ENCODE measurements at places on chromosomes 2 and 18.

DNA sequence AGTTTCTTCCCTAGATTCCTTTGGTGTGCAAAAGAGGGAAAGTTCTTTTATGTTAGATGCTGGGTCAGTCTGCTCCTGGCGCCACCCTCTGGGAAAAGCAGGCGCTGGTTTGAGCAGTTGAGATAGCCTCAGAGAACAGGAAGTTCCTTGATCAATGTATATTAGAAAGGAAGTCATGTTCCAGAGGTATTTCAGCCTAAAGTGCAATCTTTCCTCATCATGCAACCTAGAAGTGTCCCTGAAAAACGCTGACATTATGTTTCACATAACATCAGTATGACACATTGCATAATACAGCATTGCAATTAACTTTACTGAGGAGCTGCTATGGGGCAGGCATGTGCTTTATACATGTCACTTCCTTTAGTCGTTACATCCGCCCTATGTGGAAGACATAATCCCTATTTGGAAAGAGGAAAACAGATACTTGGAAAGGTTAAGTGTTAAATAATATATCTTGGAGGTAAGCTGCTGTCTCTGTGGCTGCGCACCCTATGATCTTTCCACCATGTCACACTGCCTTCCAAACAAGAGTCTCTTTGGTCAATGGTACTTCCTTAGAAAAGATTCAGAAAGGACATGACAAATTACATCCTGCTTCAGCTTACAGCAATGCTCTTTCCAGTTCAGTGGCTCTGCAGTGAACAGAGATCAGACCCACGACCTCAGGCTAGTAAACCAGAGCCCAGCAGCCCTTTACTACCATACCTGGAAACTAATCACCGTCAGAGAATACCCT, 369.7 kb downstream of the RAD51AP2 start:
- no peak for DNase-seq

- no peak for DNase-seq
Observed at GRCh38 chr18:13054336-13054735, 63.2 kb downstream of the CEP192 start.

DNA sequence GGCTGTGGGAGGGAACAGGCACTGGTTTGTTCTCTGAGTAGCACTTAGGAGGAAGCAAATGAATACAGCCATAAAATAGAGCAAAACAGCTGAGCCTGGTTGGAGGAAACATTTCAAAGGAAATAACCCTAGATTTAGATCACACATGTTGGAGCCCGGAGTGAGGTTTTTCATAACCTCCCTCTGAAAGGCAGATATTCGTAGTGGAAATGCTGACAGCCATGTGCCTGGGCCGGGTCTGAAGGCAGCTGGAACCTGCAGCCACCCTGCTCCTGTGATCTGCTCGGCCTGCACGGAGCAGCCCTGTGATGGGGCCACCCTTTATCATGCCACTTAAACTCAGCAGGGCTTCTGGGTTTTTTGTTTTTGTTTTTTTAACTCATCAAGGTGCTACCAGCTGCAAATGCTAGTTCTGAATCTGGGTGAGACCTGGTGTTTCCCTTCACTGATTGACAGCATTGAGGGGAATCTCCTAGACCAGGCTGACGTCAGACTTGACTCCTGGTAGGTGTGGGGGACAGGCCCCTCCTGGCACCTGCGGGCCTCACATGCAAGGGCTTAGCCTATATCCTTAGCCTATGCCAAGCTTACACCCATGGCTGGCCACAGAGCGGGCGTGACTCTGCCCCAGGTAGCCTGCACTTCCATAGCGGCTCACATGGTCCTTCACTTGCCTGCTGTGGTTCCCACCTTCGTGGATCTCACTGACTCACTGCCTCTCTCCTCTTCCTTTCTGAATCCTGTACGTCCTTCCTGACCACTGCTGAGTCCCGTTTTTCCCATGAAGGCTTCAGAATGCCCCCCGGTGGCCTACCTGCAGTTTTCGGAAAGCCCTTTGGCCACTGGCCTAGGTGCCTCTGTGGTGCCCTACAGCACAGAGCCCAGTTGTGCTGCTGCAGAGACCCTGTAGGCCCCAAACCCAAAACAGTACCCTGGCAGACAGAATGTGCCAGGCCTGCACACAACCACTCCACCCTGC, 217.3 kb downstream of the SEPTIN10 start:
- no peak for DNase-seq

GRCh38 chr2:189951791-189952535, 110.6 kb downstream of the MSTN start:
- DNase-seq = no peak

DNA sequence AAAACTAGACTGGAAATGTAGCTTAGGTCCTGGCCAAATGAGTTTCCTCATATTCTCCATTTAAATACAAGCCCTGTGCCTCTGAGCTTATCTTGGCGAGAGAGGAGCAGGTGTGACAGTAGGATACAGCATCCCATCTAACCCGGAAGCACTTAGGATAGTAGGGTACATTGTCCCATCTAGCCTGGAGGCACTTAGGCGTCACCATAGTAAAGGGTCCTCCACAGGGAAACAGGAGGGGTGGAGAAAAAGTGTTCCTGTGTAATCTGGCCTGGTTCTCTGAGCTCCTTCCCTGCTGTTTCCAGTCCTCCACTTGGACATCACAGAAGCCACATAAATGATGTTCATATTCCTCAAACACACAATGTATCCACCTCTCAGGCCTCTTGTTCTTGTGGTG, 301.4 kb downstream of the GALR1 start:
- DNase-seq = no peak

DNA sequence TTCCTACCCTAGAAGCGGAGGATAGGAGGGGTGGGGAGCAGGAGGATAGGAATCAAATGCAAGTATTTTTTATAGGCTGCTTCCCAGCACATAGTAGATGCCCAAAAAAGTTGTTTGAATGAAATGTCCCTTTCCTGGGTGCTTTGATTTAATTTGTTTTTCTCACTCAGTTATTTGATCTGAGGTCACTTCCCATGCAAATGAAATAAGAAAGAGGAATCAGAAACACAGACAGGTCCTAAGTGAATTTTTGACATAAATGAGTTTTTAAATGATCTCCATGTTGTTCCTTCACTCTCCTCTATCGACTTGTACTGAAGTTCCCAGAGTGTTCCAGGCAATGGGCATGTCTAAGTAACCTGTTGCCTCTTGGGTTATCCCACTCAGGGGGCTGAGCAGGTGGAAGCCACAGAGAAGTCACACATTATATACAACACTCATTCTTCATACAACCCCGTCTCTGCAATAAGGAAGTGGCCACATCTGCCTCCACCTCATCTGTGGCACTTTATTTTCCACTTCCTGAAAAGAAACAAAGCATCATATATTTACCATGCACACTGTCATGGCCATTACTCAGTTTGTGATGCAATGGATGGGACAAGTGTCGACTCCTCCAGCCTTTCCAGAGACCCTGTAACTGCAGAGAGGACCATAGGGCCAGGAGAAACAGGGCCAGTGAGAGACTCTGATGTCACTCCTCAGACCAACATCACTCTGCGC, 81.9 kb upstream of the ZNF397 start:
- DNase-seq = no peak

- no peak for DNase-seq
Observed at GRCh38 chr2:172599947-172600346, 44.1 kb downstream of the PDK1 start.

DNA sequence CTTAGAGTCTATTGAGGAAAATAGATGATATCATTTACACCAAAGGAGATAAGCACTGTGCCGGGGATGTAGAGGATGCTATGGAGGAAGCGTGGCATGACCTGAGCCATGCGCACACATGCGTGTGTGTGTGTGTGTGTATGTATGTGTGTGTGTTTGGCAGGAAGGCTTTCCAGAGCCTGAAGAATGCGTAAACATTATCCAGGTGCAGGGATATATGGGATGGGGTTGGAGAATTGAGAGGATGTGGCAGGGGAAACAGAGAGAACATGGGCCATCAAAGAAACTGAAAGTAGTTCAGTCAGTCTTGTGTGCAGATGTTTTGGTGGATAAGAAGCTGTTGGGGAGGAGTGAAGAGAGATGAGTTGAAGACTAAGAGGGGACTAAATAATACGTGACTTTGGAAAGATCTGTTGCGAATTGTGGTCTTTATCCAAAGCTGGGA, 9.3 kb upstream of the STAT1 start:
- DNase-seq = no peak

DNA sequence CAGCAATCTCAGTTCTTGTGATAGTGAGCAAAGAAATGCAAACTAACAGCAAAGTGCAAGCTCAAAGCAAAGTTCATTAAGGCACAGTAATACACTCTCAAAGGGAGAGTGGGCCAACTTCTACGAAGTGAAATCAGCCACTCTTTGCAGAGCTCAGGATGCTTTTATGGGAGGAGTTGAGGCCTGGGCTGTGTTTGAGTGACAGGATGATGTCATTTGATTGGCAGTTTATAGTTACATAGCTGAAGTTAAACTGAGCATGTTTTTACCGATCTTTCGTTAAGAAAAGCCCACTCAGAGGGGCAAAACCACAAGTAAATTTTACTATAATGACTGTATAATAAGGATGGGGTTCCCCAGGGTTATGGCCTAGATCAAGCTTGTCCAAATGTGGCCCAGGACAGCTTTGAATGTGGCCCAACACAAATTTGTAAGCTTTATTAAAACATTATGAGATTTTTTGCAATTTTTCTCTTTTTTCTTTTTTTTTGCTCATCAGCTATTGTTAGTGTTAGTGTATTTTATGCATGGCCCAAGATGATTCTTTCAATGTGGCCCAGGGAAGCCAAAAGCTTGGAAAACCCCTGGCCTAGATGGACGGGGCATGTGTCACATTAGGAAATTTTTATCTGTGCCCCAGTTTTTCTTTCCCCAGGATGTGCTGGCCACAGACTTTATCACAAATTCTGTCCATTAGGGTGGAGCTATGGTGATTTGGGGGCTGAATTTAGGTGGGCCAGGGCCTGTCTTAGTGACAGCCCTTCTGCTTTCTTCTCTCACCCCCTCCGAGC, 8.3 kb upstream of the DNAH7 start:
- DNase-seq = no peak

DNA sequence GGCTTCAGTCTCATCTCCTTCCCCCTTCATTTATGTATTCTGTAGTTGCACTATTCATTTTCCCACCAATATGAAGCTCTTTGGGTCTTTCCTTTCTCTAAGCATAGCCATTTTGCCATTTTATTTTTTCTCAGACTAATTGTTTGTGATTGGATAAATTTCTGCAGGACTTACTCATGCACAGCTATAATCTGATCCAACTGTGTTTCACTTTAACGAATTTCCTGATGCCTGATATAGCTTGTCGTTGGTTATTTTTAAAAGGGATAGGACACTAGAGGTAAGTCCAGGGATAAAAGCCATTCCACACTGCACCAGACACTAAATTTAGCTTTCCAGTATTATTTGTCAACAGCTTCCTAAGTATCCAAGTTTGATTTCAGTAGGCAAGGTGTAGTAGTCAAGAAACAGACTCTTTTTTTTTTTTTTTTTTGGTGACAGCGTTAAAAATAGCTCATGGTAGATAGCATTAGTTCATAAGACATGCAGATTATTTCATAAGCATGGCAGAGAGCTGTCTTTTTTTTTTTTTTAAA, 17.4 kb downstream of the ASB18 start:
- no peak for DNase-seq

- DNase-seq = peak; percentile 94
Observed at GRCh38 chr2:48248251-48248933, 281.6 kb upstream of the STON1 start.

DNA sequence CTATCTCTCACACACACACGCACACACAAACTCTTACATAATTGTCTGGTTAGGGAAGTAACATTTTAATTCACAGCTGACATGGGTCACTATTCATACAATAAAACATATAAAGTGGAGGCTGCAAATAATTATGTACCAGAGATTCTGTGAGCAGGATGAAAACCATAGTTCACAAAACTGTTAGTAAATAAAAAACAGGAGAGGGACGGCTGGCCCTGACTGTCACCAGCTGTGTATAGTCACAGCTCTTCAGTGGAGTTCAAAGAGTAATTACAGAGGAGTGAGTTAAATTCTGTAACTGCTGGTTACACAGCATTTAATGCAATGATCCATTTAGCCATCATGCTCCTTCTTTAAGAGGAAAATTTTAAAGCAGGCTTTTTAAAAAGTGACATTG, 76.9 kb downstream of the NRXN1 start:
- no peak for DNase-seq

DNA sequence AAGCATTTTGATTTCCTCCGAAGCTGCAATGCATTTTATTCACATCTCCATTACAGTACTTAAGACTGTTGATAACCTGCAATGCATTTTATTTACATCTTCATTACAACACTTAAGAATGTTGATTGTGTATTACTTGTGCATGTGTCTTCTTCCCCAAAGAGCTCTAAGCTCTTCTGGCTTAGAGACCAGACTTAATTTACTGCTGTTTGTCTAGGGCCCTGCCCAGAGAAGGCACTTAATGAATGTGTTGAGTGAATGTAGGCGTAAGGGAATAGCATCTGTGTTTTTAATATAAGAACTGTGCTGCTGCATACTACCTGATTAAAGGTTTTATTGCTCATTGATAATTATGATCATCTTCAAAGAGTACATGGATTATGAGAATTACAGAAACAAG, 295.6 kb downstream of the ZNF385B start:
- DNase-seq = no peak

DNA sequence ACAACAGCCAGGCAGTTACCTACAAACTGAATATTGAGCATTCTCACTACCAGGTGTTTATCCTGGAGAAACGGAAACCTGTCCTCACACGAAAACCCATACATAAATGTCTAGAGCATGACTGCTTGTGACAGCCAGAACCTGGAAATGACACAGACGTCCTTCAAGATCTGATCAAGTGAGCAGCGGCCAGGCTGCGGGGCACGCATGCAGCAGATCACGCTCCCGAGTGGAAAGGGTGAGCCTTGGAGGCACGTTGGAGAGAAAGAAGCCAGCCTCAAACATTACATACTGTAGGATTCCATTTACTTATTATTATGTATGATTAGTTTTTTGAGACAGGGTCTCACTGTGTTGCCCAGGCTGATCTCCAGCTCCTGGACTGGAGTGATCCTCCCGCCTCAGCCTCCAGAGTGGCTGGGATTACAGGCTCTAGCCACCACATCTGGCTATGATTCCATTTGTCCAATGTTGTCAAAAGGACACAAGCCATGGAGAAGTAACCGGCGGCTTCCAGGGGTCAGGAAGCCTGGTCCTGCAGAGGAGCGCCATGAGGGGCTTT, 22.9 kb upstream of the STK25 start:
- no peak for DNase-seq

GRCh38 chr2:5064687-5065086, 627.5 kb upstream of the SOX11 start:
- no peak for DNase-seq

GRCh38 chr2:187842978-187843847, 289.0 kb upstream of the TFPI start:
- DNase-seq = peak; percentile 78

GRCh38 chr2:215949991-215950404, 63.4 kb downstream of the MREG start:
- DNase-seq = peak; percentile 67

DNA sequence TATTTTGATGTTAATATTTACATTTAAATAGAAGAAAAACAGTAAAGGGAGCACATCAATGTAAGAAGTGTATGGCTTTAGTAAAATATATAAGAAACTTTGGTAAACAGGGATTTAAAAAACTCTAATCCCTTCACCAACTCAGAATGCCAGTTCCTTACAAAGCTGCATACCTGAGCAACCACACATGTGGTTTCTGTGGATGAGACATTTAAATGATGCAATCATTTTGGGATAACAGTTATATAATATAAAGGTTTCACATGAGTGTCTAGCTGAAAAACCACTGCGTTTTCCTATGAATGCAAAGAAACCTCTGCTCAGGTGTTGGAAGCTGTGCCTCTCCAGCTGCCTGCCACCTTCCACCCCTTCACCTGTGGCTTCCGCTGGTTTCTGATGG, 209.1 kb upstream of the REV1 start:
- peak; percentile 70 for DNase-seq

All from IMR-90 (cell line).